ENCODE measurements at places on chromosomes 13 and 19. TPM values are rescaled to one million over a fixed set of nuclear protein-coding genes. Genes with fewer than 3 reads are reported as not detected.

DNA sequence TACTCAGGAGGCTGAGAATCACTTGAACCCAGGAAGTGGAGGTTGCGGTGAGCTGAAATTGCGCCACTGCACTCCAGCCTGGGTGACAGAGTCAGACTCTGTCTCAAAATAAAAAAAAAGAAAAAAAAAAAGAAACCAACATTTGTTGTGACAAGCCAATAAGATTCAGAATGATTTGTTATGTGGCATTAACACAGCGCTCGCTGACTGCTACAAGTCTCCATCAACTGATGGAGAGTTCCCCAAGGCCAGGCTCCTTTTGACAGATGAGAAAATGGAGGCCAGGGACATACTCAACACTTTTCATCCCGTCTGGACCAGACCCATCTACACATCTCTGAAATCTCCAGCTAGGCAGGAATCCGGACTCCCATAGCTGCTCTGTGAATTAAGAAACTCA, 48.7 kb upstream of the PTPRS start:
- H3K4me3 ChIP-seq: no peak overlapping the region
- no peaks in the 10 kb centered on the region for H3K4me1 ChIP-seq

MYPOP gene
- total RNA-seq: 9.2 TPM

DNA sequence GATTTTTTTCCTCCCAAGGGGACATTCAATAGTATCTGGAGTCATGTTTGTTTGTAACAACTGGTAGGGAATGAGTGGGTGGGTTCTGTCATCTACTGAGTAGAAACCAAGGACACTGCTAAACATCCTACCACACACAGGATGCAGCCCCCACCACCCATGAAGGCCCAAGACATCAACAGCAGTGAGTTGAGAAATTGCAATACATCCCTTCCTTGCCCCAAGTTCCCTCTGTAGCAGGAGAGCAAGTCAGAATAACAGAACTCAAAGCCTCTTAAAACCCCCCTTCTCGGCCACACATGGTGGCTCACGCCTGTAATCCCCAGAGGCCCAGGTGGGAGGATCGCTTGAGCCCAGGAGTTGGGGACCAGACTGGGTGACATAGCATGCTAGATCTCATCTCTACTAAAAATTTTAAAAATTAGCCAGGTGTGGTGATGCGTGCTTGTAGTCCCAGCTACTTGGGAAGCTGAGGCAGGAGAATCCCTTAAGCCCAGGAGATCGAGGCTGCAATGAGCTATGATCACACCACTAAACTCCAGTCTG, 2.4 kb upstream of the CYP2F1 start:
- no peak overlapping the region for H3K27ac ChIP-seq
- no peaks in the 10 kb centered on the region for H3K27me3 ChIP-seq
- H3K4me1 ChIP-seq: no peaks in the 10 kb centered on the region
- H3K4me3 ChIP-seq: no peak overlapping the region
- H3K36me3 ChIP-seq: no peaks in the 10 kb centered on the region
- DNase-seq: no peak

ZNF296 gene
- total RNA-seq: 5.2 TPM

PSG5 gene
- not detected for total RNA-seq

GRCh38 chr13:37094840-37095239, 10.6 kb downstream of the CSNK1A1L start:
- H3K27me3 ChIP-seq: peaks cover 19% of the 10 kb centered on the region
- H3K4me3 ChIP-seq: no peak overlapping the region
- no peak for DNase-seq
- no peak overlapping the region for H3K27ac ChIP-seq
- H3K4me1 ChIP-seq: no peaks in the 10 kb centered on the region
- no peaks in the 10 kb centered on the region for H3K36me3 ChIP-seq

GRCh38 chr19:35247526-35248309, 1.1 kb upstream of the LSR start:
- H3K4me1 ChIP-seq: peaks cover 34% of the 10 kb centered on the region
- H3K36me3 ChIP-seq: peaks cover 10% of the 10 kb centered on the region

DNA sequence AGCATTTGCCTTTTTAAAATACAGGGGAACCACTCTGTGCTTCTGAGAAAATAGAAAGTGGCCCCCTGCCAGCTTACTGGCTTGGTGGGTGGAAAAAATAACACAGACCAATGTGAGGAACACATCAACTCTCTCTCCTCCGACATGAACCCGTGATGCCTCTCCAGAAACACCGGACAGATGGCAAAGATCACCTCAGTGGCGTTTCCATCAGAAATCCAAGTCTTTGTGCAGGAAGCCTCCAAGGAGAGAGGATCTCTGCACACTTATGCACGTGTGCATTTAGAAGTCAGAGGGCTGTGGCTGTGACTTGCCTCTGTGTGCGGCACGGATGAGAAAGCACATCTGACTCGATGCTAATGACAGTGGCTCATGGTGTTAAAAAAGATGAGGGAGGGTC, 112.3 kb upstream of the KLF12 start:
- H3K4me1 ChIP-seq: peaks cover 90% of the 10 kb centered on the region
- DNase-seq: peak; percentile 24
- H3K36me3 ChIP-seq: peaks cover 7% of the 10 kb centered on the region
- H3K4me3 ChIP-seq: peak overlapping the region; percentile 63
- H3K27ac ChIP-seq: peak overlapping the region; percentile 31

HCST gene
- total RNA-seq: 71.9 TPM

LCP1 gene
- total RNA-seq: 834 TPM

LGALS4 gene
- total RNA-seq: 2.3 TPM

MYH14 gene
- total RNA-seq: not detected

DNA sequence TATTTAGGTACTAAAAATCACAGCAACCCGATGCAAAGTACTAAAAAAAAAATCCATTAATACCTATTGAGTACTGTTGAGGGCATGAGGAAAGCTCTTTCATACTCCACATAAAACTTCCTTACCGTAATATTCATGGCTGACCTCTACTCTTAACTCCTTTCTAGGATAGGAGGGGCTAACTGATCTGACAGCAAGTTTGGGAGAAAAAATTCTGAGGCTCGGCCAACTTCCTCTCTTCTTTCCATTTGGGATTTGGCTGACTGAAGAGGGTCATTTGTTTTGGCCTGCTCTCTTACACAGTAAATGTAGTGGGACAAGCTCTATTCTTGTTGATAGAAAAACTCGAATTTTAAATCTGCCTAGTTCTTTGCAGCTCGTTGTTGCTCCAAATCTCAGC, 9.4 kb upstream of the USPL1 start:
- no peaks in the 10 kb centered on the region for H3K27me3 ChIP-seq
- H3K4me1 ChIP-seq: peaks cover 22% of the 10 kb centered on the region
- no peaks in the 10 kb centered on the region for H3K36me3 ChIP-seq
- peak overlapping the region; percentile 29 for H3K27ac ChIP-seq

B3GLCT gene
- total RNA-seq: 2.6 TPM

SHISA7 gene
- total RNA-seq: not detected

ZNF415 gene
- 3.4 TPM for total RNA-seq

CHAF1A gene
- total RNA-seq: 79.7 TPM

HCN2 gene
- total RNA-seq: 1.1 TPM

NECTIN2 gene
- total RNA-seq: 3.3 TPM

GRCh38 chr13:80037505-80037888, 303.4 kb downstream of the SPRY2 start:
- no peak overlapping the region for H3K4me3 ChIP-seq
- H3K4me1 ChIP-seq: no peaks in the 10 kb centered on the region
- H3K36me3 ChIP-seq: no peaks in the 10 kb centered on the region
- H3K27ac ChIP-seq: no peak overlapping the region

DNA sequence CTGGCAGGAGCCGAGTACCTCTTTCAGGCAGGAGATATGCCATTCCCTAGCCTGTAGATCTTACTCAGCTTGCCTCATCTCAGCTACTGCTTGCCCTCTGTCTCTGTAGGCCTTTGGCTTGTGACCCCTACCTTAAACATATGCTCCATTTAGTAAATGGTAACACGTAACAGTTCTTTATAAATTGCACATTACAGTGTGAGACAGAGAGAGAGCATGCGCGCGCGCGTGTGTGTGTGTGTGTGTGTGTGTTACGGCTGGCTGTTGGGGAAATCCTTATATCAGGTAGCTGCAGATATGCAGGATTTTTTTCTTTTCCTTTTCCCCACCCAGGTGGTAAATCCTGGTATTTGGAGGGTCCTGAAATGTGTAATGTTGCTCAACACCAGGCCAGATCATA, 4.2 kb downstream of the SPINT2 start:
- H3K27me3 ChIP-seq: no peaks in the 10 kb centered on the region
- H3K4me3 ChIP-seq: no peak overlapping the region
- peaks cover 9% of the 10 kb centered on the region for H3K36me3 ChIP-seq
- peaks cover 65% of the 10 kb centered on the region for H3K4me1 ChIP-seq
- no peak for DNase-seq
- no peak overlapping the region for H3K27ac ChIP-seq

DNA sequence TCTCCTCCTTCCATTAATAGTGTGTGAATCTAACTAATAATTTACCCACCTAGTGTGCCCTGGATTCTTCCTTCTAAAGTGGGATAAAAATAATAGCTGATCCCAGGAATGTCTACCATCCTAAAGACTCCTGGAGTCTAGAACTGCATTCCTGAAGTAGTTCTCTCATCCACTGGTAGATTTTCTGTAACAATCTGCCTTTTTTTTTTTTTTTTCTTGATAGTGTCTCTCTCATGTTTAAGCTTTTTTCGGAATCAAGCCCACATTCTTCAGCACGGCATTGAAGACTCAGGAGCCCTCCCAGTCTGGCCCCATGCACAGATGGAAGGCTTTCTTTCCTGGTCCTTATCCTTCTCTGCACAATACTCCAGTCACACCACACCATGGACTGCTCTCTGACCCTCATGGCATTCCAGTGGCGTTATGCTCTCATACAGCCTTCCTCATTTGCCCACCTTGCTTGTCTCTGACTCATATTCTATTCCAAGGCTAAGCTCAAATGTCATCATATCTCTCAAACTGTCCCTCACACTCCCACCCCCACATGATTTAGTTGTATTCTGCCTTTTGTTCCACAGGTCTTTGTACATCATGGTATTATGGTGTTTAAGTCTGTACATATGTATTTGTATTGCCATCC, 68.7 kb upstream of the FRY start:
- peaks cover 28% of the 10 kb centered on the region for H3K27me3 ChIP-seq
- no peak for DNase-seq
- H3K27ac ChIP-seq: no peak overlapping the region

DNA sequence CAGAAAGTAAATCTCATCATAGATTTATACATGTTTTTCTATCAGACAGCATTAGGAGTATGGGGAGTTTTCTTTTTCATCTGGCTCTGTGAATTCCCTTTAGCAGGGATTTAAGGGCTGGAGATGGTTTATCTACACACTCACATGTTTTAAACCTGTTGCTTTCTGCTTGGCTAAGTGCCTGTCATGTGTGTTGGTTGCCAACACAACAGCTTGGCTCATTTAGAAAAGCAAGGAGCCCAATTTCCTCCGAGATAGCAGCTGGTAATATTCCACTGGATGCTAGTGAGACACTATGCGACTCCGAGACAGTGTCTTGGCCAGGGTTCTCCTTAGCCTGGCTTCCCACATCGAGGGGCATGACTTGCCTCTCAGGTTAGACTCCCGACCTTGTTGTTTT, 83.3 kb downstream of the KLF5 start:
- peaks cover 11% of the 10 kb centered on the region for H3K27me3 ChIP-seq
- no peak overlapping the region for H3K27ac ChIP-seq
- no peaks in the 10 kb centered on the region for H3K36me3 ChIP-seq
- no peaks in the 10 kb centered on the region for H3K4me1 ChIP-seq
- DNase-seq: no peak
- H3K4me3 ChIP-seq: no peak overlapping the region

DNA sequence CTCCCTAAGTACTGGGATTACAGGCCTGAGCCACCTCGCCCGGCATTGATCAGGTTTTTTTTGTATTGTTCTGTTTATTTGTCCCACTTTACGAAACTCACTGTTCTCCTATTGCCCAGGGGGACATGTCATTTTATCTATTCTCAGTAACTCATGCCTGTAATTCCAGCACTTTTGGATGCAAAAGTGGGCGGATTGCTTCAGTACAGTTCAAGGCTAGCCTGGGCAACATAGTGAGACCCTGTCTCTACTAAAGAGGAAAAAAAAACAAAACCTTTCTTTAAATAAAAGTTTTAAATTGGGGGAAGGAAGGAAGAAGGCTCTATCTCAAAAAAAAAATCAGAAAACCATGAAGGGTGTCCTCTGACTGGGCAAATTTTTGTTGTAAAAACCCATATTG, 2.7 kb upstream of the MPV17L2 start:
- H3K4me1 ChIP-seq: peaks cover 28% of the 10 kb centered on the region
- no peaks in the 10 kb centered on the region for H3K27me3 ChIP-seq
- no peaks in the 10 kb centered on the region for H3K36me3 ChIP-seq
- no peak overlapping the region for H3K27ac ChIP-seq
- H3K4me3 ChIP-seq: no peak overlapping the region

ZNF534 gene
- not detected for total RNA-seq

RNF113B gene
- total RNA-seq: not detected

DNA sequence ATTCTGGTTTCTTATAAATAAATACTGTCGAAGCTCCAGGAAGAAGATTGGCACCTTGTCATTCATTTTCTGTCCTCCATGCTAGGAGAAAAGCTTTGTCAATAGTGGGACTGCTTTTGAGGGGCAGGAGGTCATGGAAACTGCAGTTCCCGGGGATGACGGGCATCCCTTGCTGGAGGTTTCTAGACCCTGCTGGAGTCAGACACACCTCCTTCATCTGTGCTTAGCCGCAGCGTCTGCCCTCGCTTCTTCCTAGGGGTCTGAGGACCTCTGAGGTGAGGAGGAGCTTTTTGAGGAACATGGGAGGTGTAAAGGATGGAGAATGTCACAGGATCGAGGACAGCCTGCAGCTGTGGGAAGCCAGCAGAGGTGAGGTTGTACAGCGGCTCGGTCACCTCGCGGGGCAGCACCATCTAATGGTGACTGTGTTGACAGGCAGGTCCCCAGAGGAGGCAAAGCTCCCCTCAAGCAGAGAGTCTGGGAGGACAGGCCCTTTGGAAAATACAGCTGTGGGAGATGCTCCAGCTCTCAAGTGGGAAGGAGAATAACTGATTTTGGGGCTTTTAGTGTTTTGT, 172.7 kb upstream of the RNF113B start:
- no peak for DNase-seq
- H3K27ac ChIP-seq: no peak overlapping the region
- H3K36me3 ChIP-seq: no peaks in the 10 kb centered on the region
- no peaks in the 10 kb centered on the region for H3K27me3 ChIP-seq
- no peaks in the 10 kb centered on the region for H3K4me1 ChIP-seq

FAM216B gene
- total RNA-seq: not detected

DNA sequence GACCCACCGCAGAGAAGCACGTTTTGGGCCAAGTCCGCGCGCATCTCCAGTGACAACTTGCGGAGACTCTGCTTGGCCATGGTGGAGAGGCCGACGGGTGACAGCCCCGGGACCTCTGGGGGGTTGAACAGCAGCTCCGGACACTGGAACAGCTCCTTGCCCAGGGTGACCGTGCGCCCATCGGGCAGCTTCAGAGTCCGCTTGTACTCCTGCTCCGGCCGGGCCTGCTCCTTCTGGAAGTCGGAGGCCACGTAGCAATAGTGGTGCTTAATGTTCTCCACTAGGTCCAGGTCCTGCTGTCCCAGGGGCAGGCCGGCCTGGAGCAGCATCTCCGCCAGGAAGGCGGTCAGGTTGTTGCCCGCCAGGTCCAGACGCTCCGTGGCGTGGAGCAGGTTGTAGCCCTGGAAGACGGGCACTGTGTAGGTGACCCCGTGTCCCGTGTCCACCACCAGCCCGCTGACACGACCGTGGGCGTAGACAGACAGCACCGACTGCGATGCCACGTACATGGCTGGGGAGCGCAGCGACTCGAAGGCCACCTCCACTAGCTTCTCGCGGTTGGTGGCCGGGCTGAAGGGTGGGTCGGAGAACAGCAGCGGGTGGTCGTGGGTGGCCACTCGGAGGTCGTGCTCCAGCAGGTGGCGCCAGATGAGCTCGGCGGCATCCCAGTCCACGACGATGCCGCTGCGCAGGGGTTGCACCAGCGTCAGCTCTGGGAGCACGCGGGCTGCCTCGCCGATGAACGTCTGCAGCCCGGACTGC, 743 bp downstream of the ACTL9 start:
- no peaks in the 10 kb centered on the region for H3K36me3 ChIP-seq
- H3K4me1 ChIP-seq: peaks cover 33% of the 10 kb centered on the region
- peak; percentile 11 for DNase-seq
- peaks cover 11% of the 10 kb centered on the region for H3K27me3 ChIP-seq
- H3K4me3 ChIP-seq: no peak overlapping the region
- no peak overlapping the region for H3K27ac ChIP-seq
